NCI-H2029 (cell line): ENCODE measurements at places on chromosomes 16 and 17.

DNA sequence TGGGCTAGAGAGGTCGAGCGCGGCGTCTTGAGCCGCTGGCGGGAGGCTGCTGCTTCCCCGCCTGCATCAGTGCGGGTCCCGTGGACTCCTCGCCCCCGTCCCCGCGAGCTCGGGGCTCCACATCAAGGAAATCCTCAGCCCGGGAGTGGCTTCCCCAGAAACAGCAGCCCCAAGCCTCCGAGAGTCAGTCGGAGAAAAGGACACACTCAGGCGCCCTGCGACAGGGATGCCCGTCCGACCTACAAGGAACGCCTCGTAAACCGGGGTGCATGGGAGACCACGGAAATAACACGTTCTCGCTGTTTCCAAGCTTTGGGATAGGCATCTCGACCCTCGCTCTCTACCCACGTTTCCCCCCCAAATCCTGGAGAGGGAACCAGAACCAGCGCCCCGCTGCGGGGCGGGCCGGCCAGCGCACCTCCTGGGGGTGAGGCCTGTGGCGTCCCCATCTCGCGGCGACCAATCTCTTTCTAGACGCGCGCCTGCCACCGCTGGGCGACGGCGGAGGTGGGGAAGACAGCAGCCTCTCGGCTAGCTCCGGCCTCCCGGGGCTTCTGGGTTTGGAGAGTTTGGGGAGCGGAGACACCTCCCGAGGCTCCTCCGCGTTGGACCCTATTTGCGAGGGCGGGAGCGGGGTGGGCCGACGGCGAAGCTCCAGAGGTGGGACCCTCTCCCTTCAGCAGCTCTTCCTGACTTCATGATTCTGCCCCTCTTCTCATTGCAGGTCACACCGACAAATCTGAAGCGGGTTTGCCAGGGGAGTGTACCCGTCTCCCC lies 759 bp upstream of the TP53I13 start:
- no peak for DNase-seq

GRCh38 chr16:88610909-88611812 lies 27.2 kb upstream of the IL17C start:
- DNase-seq = no peak

GRCh38 chr17:12522336-12522735 lies 143.4 kb upstream of the MYOCD start:
- DNase-seq = no peak

GRCh38 chr16:27784351-27785306 lies 234.7 kb downstream of the KATNIP start:
- no peak for DNase-seq

DNA sequence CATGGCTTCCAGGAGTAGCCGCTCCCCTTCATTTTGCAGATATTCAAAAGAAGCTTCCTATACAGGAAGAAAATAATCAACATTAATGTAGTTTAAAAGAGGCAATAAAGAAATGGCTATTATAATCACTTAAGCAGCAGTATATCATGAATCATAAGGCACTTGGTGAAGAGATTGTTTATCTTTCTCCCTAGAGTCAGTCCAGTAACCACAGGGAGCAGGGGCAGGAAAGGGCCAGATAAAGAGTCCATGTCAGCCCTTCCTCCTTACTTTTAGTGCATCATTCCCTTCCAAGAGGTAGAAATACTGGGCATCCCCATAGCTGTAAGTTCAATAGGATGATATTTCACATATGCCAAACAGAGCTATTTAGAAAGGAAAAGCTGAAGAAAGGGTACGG lies 184.6 kb upstream of the C17orf78 start:
- DNase-seq = no peak

DNA sequence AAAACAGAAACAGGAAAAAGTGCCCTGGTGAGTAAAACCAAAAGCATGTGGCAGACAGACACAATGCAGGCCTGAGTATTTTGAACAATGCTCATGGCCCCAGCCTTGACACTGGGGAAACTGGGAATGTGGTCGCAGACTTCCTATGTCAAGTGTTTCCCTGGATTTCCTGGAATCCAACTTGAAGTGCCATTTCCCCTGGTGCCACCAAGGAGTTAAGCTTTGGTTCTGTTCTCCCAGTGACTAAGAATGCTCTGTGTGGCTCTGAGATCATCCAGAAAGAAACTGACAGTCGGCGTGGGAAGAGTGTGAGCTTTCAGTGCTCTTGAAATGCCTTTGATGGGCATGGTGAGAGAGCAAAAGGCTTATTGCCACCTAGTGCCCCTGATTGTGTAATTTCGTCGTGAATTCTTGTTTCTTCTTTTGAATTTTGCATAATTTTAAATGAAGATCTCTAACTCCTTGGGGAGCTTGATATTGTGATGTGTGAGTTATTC lies 96.0 kb downstream of the YPEL2 start:
- no peak for DNase-seq

GRCh38 chr17:62140836-62141235 lies 75.8 kb upstream of the MED13 start:
- DNase-seq = peak; percentile 48

GRCh38 chr17:80890196-80890920 lies 101.3 kb upstream of the CHMP6 start:
- no peak for DNase-seq

GRCh38 chr16:85327731-85328675 lies 215.7 kb upstream of the CIBAR2 start:
- DNase-seq = peak; percentile 21

- no peak for DNase-seq
Measured at GRCh38 chr16:7332611-7333010, at the start of gene RBFOX1. Gene RBFOX1 (plus strand): TSS chr16:7332845.

DNA sequence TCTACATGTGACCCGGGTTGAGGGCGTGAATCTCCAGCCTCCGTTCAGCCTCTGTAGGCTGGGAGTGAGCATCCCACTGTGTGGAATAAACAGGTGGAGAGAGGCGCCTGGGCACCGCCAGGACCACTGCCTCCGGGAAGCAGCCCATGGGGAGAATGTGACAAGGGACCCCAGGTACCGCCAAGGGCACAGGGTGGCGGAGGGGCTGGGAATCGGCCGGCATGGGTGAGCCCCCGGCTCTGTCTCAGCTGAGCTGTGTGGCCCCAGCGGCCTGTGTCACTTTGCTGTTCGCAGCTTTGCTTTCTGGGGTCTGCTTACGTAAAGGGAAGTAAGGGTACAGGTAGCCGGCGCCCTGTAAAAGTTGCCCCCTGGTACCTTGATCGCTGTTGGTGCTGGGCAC lies 11.5 kb downstream of the GSE1 start:
- DNase-seq = no peak

DNA sequence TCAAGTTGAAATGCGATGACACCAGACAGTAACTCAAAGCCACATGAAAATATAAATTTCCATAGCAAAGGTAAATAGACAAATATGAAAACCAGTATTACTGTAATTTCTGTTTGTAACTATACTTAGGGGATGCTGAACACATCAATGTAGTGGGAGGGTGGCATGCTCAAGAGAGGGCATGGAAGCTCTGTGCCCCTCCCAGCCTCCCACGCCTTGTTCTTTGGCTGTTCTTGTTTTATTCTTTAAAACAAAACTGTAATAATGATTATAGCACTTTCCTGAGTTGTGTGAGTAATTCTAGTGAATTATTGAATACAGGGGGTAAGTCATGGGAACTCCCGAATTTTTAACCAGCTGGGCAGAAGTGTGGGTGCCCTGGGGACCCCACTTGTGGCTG lies 11.0 kb upstream of the GPT2 start:
- DNase-seq = no peak

DNA sequence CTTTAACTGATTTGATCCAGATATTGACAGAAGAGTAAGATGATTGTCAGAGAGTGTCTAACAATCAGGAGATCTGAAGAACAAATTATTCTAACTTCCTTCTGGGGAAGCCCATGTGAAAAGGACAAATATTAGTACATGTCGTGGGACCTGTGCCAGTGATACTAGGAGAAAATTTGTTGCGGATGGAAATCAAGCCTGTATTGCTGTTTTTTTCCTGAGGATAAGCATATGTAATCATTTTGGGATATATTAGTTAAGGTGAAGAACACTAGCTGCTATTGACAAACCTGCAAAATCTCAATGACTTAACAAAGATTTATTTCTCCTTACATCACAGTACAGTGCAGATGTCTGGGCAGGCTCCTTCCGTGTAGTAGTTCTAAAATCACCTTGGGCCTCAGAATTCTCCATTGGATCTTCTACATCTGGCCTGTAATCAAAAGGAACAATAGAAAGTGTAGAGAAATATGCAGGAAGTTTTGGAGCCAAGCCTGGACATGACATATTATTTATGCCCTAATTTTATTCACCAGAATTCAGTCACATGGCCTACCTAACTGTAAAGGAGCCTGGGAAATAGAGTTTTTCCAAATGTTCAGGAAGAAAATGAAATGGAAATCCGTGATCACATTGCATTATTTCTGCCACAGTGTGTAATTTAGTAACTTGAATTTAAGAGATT lies 58.3 kb downstream of the CYB561 start:
- DNase-seq = no peak

DNA sequence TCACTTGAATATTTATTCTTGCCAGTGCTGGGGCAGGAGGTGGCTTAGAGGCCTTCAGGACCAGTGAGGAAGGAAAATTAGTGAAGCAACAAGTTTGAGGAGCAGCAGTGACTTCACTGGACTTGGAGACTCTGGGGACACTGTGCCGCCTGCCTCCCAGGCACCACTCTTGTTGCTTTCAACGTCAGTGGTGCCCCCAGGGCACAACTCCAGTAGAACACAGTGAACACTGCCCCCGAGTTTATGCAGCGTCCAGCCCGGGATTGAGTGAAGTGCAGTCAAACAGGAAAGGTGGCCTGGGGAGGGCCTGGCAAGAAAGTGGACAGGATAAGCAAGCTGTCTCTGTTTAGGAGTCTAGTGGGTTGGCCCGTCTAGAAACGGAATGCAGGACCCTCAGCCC lies 24.4 kb upstream of the NAT9 start:
- DNase-seq = no peak

- DNase-seq = no peak
Measured at GRCh38 chr16:64265756-64266155, 856.1 kb downstream of the CDH11 start.

DNA sequence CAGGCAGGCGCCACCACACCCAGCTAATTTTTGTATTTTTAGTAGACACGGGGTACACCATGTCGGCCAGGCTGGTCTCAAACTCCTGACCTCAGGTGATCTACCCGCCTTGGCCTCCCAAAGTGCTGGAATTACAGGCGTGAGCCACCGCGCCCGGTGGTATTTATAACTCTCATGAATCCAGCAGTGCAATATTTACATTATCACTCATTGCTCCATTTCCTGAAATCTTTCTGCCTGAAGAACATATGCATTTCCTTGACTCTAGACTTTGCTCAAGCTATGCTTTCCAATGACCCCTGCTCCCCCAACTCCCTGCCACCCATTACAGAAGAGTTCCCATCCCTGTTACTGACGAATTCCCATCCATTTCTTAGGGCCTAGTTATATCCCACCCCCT lies 19.7 kb upstream of the NDUFAB1 start:
- DNase-seq = no peak

- no peak for DNase-seq
Measured at GRCh38 chr17:4033751-4034251, 69.6 kb upstream of the ATP2A3 start.

- DNase-seq = no peak
Measured at GRCh38 chr16:67594956-67595355, 32.6 kb downstream of the CTCF start.

DNA sequence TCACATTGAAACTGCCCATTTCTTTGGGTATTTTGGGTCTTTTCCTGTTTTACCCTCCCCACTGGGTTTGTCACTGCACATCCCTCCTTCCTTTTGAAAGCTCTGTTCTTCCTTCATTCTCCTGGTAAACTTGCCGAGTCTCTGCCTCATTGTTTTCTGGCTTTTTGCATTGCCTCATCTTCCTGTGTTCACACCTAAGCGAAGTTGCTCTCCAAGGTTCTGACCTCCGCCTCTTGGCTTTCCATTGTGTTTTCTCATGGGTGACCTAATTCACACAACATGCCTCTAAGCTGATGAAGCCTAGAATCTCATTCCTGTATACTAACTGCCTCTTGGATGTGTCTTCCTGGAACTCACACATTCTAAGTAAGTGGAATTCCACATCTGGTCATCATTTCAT lies 1096.1 kb upstream of the EEF2KMT start:
- no peak for DNase-seq

DNA sequence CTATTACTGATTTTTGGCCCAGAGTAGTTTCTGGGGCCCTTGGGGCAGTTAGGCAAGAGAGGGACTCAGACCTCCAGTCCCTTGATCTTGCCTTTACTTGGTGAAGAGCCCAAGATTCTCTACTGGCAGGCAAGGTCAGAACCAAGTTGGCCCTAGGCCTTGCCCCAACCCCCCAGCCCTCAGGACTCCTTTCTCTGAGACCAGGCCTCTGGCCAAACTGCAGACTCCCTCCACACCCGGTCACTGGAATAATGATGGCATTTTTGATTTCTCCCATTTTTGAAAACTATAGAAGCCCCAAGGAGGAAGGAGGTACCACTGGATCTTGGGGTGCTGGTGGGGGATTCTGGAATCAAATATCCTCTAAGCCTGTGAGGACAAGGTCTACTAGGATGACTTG lies 18.0 kb upstream of the HOXB9 start:
- no peak for DNase-seq

GRCh38 chr17:1644493-1645206 lies 882 bp downstream of the SCARF1 start:
- DNase-seq = no peak

DNA sequence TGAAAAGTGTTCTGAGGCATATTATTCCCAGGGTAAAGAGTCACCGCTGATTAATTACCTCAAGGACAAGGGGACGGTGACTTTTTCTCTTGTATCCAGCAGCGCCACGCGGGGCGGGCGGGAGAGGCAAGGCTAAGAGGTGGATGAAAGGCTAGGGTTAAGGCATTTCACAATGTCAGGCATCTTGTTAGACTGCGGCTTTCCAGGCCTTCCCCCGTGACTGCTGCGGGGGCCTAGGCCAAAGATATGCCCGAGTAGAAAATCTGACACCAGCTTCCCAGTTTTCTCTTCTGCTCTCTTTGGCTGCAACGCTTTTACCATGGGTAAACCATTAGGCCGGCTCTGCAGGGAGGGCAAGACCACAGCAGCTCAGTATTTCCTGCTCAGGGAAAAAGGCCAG lies 698.2 kb downstream of the MAF start:
- no peak for DNase-seq

- DNase-seq = no peak
Measured at GRCh38 chr17:50264263-50265113, 9.8 kb upstream of the TMEM92 start.

- no peak for DNase-seq
Measured at GRCh38 chr17:76089680-76090516, 10.9 kb downstream of the ZACN start.
